KG1 (cell line): ENCODE measurements at places on chromosomes 12 and 14.

DNA sequence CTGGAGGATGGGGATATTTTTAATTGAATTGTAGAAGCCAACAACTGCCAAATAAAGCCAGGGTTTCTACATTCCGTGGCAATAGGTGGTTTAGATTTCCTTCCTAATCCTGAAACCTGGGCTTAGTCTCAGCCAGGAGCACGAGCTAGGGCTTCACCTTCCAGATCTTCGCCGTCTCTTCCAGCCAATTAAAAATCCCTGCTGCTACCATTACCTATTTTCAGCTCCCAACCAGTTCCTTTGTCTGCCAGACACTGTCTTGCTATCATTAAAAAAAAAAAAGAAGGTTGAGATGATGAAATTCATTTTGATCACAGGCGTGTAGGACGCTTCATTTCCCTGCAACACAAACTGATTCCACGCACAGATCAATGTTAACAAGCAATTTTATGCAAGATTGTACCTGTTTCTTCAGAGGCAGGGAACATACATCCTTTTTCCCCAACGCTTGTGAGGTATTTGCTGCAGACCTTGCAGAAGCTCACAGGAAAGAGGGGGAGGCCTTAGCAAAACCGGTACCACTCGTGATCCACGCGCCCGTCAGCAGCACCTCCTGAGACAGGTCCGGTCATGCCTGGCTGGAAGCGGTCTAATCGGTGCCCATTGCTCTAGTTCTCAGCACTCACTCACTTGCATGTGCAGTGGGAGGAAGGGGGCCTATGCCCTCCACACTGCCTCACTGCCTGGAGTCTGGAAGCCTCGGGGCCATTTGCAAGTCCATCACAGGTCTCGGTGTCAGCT is 65.1 kb downstream of the SLC6A12 start:
- no peak for DNase-seq

- no peak for DNase-seq
Observed at GRCh38 chr14:45258805-45259204, 5.8 kb upstream of the MIS18BP1 start.

GRCh38 chr12:85713373-85713772 is 122.8 kb downstream of the RASSF9 start:
- DNase-seq = no peak

DNA sequence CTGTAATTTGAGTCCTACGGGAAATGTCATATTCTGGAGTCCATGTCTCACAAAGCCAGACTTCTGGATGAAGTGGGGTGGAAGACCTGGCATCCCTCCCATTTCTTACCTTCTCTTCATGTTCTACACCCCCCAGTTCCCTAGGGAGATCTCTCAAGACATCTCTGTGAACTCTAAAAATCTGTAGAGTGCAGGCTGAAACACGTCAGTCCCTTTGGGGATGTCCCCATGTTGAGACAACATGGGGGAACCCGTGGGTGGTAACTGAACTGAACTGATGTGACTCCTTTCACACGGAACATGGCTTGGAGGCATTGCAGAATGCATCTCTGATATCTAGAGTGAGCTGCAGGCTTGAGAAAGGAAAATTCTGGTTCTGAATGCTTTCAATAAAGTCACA is 15.2 kb downstream of the SERPINA12 start:
- no peak for DNase-seq

GRCh38 chr14:103711516-103712431 is 3.5 kb downstream of the XRCC3 start:
- no peak for DNase-seq

- no peak for DNase-seq
Observed at GRCh38 chr12:76622351-76622750, 62.8 kb upstream of the OSBPL8 start.

- no peak for DNase-seq
Observed at GRCh38 chr14:55180434-55180833, 11.0 kb downstream of the DLGAP5 start.

DNA sequence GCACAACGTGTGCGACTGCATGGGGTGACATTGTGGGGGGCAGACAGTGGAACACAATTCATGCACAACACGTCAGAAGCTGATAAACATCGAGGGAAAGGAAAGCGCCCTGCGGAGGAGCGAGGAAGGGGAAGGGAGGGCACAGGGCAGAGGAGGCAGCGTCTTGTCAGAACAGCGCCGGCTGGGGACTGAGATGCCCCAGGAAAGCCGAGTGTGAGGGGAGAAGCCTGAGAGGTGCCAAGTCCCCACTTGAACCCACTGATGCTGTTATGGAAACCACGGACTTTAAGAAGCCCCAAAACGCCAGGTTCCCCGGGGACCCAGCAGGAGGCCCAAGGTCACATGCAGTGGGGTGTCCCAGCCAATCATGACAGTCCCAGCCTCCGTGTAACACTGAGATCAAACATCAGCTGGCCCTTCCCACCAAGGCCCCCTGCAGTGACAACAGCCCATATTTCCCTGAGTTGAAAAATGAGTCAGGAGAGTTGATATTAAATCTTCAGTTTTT is 70.0 kb downstream of the GALNT9 start:
- no peak for DNase-seq
